T-cell (primary cell): ENCODE measurements at places on chromosomes 1 and 21. TPM values are rescaled to one million over a fixed set of nuclear protein-coding genes. Genes with fewer than 3 reads are reported as not detected.

DNA sequence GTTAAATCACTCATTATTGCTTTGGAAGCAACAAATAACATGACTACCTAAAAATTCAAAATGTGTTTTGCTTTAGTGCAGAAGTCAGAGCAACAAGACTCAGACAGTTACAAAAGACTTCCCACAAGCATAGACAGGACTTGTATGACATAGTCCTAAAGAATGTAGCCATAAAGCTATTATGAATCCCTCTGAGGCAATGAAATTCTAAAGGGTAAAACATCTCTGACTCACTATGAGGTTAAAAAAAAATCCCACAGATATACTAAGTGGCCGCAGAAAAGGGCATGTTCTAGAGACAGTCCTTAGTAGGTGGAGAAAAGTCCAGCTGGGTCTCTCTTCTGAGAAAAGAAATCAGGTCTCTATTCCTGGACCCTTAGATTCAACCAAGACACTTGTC is 4.9 kb downstream of the PRKAB2 start:
- DNase-seq = no peak

GRCh38 chr1:46301808-46302640 is 1.4 kb downstream of the LRRC41 start:
- no peak for DNase-seq

Gene MCL1
- total RNA-seq = 517 TPM

Gene SESN2
- 11.9 TPM for total RNA-seq

Gene KCNJ10
- not detected for total RNA-seq

Gene MCOLN3
- 2.2 TPM for total RNA-seq
